ENCODE measurements at places on chromosomes 2 and 18.
A peak's percentile ranks its signal among the peaks of the same experiment; 100 is the strongest.

DNA sequence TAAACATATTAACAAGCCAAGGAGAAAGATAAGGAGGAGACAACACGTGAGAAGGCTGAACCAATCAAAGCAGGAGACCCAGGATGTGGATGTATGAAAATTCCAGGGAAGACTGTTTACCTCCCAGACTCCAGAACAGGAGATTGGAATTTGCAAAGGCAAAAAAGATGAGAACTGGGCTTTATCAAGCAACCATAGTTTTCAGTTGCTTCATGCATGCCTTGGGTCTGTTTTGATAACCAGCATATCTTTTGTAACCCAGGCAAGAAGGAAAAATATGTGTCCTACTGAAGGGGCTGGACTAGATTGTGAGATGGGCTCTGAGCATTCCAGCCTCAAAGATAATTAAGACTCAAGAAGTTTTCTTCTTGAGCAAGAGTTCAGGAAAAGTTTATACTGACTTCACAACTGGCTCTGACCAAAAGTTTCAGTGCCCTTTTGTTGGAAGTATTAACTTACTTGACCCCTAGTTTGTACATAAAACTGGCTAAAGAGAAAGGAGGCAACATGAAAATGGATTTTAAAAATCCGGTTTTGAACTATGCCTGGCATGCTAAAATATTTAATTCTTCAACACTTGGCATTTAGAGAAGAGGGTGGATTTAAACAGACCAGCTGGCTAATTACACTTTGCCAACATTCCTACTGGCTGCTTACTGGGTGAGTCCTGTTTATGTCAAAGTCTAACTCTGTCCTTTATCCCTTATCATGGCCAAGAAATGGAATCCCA is 79.3 kb upstream of the CD28 start:
- DNase-seq, result no peak

- DNase-seq, result peak; percentile 82
These were observed 4.8 kb upstream of the TTC39C start for GRCh38 chr18:24009651-24010333.

GRCh38 chr2:68767996-68768395 is 33.4 kb downstream of the ARHGAP25 start:
- DNase-seq, result no peak

DNA sequence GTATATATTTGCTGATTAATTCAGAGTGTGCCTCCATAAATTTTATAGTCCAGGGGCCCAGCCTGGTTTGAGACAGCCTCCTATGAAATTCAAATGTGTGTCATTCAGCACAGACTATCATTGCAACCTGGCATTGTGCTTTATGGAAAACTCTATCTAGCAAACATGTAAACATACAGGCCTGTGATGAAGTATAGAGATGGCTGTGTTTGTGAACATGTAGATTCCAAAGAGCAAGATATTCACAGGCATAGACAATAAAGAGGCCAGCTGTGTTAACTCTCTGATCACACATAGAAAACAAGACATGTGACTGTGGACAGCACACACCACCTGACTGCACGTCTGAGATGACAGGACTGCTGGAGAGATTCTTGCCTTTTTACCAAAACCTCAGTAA is 297.9 kb downstream of the EN1 start:
- no peak for DNase-seq

GRCh38 chr18:46461993-46462392 is 195.0 kb downstream of the LOXHD1 start:
- DNase-seq, result no peak

Data from activated CD4-positive, alpha-beta T cell treated with anti-CD3 and anti-CD28 coated beads, Interleukin-2, amount 10 ng/mL, durations not matched to agents 24 days and 14 days (primary cell).